Activated T-cell treated with anti-CD3 and anti-CD28 coated beads, Interleukin-2, amount 50 U/mL, for 48 hours (primary cell): ENCODE measurements at places on chromosomes 2 and 18.

DNA sequence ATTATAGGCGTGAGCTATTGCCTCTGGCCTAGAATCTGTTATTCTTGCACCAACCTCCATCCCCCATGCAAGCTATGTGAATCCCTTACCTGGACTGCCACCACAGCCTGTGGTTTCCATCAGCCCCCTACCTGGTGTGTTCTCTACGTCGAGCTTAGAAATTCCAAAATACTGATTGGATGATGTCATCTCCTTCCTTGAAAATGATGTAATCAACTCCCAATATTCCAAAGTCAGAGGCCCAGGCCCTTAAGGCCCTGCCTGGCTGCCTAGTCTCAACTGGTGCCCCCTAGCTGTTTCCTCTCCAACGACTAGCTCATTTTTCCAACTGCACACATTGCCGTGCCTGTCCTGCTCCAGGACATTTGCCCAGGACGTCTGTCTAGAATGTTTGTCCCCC lies 41.3 kb upstream of the GBX2 start:
- no peak for DNase-seq

- DNase-seq: no peak
Observed at GRCh38 chr2:188414411-188414810, 122.7 kb downstream of the GULP1 start.

DNA sequence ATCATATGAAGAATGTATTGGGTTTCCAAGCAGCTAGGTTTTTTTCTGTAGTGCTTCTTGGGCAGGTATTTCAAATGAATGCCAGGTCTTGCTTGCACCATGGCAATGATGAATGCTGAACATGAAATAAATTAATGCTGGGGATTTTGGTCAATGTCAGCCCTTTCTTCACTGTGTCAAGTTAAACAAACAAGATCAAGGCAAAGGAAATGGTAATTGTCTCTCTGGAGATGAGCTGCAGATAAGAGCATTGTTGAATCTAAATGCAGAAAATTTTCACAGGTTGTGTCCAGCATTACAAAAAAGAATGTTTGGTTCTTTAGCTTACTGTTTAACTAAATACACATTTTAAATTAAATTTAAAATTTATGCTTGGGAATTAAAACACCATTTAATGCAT lies 144.3 kb downstream of the GPD2 start:
- DNase-seq: no peak

- no peak for DNase-seq
Observed at GRCh38 chr2:232126301-232127099, 165.0 kb downstream of the DIS3L2 start.

DNA sequence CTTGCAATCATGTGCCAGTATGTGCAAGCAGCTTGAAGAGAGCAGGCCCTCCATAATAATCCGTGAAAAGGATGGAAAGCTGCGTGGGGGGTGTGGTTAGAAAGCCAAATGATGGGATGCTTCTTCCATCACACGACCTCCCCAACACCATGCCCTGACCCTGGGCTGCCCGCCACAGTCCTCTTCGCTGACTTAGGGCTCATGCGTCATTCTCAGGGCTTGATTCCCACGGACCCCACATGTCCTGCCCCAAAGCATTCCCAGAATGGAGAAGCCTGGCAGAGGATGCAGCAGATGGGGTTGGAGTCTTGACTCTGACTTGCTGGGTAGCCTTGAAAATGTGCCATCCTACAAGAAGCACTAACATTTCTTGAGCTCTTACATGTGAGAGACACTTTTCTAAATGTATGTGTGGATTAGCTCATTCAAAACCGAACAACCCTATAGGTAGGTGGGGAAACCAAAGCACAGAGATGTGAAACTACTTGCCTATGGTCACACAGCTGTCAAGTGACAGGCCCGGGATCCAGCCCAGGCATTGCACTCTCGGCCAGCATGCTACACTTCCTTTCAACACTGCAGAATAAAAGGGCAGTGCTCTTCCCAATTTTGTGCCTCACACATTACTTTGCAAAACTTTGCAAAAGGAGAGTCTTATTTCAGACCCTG lies 3.7 kb downstream of the TNS1 start:
- no peak for DNase-seq

DNA sequence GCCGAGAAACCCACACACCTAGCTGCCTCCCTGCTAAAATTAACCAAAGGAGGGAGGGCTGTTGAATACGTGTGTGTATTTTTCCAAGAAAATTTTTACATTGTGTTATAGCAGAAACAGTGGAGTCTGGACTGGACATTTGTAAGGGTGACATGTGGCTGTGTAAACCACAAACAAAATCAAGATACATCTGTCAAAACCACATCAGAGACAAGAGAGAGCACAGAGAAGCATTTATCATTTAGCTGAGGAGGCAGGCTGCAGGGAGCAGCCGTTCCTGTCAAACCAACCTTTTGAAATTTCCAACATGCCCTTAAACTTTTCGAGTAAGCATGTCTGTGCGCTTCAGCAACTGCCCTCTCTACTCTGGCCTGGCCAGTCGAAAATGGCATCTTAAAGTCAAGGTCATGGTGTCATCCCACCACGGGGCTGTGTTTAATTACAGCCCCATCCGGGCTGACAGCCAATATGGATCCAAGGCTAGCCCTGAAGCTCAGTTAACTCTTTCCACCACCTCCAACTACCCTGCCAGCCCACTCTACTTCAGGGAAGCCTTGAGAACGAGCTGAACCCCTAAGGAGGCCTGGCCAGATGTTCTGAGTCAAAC lies 8.4 kb downstream of the BCL11A start:
- no peak for DNase-seq

- DNase-seq: no peak
Observed at GRCh38 chr2:240296476-240297255, 138.8 kb upstream of the GPC1 start.

DNA sequence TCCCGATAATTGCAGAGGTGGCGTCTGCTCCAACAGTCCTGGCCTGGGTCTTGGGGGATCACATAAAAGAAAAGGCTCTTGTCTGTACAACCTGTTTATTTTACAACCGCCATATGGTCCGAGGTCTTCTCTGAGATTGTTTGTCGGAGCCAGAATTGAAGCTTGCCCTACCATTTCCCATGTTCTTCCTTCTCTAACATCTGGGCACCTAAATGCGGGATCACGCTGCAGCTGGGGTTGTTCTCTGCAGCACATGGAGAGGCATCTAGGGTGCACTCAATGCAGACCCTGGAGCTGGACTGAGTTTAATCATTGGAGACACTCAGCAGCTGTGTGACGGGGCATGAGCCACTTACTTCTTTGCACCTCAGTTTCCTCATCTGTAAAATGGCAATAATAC lies 107.7 kb downstream of the ACKR3 start:
- no peak for DNase-seq

DNA sequence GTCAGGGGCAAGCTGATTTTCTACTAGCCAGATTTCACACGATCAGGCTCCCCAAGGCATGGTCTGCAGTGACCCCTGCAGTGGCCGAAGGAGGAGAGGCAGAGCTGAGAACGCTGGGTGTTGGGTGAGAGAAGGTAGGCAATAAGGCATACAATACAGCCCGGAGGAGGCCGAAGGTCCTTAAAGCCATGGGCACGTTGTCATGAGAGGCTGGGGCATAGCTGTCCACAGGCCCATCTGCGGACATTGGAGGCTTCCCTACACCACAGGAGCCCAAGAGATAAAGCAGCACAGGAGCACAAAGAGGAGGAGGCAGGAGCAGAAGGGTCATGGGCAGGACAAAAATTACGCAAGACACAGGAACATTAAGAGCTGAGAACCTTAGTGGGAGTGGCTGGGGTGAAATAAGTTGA lies 16.7 kb upstream of the BZW1 start:
- DNase-seq: no peak

GRCh38 chr2:188293601-188294351 lies 2.1 kb downstream of the GULP1 start:
- no peak for DNase-seq

GRCh38 chr18:5066380-5066977 lies 130.6 kb downstream of the AKAIN1 start:
- peak; percentile 35 for DNase-seq

- no peak for DNase-seq
Observed at GRCh38 chr18:39799006-39799405, 2156.0 kb upstream of the PIK3C3 start.

GRCh38 chr2:27736031-27736889 lies 35.3 kb upstream of the MRPL33 start:
- no peak for DNase-seq

GRCh38 chr2:11659851-11660250 lies 10.1 kb downstream of the NTSR2 start:
- DNase-seq: no peak

DNA sequence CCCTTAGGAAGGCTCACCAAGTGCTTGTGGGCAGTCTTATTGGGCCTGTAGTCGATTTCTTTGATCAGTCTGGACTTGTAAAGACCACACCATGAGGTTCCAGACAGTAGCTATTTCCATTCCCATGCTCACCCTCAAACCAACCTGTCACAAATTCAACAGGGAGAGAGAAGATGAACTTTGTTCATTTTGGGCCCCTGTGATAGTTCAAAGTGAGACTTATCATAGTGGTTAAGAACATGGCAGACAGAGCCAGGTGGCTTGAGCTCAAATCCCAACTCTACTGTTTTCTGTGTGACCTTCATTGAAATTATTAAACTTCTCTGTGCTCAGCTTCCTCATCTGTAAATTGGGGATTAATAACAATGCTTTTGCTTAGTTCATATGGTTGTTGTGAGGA lies 53.9 kb upstream of the CTLA4 start:
- no peak for DNase-seq

DNA sequence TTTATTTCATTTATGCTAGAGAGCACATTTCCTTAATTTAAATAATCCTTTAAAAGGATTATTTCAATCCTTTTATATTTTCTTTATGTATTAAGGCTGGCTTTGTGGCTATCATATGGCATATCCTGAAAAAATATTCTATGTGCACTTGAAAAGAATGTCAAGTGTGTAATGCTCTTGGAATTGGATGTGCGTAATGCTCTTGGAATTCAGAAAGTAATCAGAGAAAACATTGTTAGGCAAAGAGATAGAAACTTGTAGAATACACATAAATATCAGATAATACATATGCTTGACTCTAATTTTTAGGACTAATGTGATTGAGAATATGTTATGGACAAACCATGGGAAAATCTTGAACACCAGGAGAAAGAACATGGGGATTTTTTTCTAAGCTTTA lies 197.5 kb upstream of the COL3A1 start:
- no peak for DNase-seq

- no peak for DNase-seq
Observed at GRCh38 chr2:5742126-5742525, 49.9 kb downstream of the SOX11 start.

DNA sequence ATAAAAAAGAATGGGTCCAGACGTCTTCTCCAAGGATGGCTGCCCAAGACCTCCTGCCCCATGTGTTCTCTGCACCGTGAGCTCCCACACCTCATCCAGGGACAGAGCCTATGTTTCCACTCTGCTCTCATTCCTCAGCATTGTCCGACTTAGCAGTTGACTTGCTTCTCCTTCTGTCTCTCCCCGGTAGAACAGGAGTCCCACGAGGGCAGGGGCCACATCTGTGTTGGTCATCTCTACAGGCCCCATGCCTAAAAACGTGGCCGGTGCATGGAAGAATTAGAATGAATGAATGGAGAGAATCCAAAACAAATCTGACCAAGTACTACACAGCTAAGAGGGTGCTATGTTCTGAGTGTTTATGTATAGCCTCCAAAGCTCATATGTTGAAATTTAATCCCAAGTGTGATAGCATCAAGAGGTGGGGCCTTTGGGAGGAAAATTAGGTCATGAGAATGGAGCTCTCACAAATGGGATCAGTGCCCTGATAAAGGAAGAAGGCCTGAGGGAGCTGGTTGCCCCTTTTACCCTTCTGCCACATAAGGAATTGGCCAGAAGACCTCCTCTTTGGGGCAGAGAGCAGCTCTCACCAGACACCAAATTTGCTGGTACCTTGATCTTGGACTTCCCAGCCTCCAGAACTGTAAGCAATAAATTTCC lies 55.9 kb downstream of the FAM178B start:
- no peak for DNase-seq
